PC-9 (cell line): ENCODE measurements at places on chromosomes 4 and X. TPM values are rescaled to one million over a fixed set of nuclear protein-coding genes. Genes with fewer than 3 reads are reported as not detected.

- DNase-seq = no peak
These were observed 37.1 kb downstream of the SNX25 start for GRCh38 chr4:185246453-185246852.

DNA sequence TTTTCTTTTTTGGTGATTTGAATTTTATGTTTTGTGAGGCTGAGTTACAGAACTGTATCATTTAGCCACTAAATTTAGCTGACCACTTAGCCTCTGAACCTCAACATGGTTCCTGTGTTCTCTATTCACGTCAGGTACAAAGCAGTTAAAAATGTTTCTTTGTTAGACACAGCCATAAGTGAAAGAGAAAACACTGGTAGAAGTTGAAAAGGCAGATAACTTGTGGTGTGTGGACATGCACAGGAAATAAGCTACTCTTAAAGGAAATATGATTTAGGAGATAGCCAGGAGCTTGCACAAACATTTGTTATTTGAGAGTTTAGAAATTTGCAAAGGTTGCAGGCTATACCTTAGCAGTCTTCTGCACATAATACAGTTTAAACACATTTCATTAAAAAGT, 171.0 kb upstream of the RPS6KA3 start:
- no peak for DNase-seq

GRCh38 chr4:57040510-57040909, 61.8 kb downstream of the POLR2B start:
- no peak for DNase-seq

DNA sequence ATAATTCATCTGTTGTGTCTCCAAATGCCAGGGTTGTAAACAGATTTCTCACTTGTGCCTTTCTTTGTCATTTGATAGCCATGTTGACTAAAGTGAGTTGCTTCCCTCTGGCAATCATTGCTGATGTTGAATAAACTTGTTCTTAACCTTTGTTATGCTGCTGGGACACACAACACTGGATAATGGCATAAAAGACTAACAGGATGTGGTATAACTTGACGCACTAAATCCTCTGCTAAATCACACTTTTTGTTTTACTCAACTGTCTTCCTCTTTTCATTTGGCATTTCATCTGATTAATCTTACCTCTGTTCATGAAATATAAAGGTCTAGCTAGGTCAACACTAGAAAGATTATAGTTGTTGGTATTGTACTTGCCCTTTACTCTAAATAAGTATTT, 17.6 kb upstream of the CXCL5 start:
- DNase-seq = no peak

DNA sequence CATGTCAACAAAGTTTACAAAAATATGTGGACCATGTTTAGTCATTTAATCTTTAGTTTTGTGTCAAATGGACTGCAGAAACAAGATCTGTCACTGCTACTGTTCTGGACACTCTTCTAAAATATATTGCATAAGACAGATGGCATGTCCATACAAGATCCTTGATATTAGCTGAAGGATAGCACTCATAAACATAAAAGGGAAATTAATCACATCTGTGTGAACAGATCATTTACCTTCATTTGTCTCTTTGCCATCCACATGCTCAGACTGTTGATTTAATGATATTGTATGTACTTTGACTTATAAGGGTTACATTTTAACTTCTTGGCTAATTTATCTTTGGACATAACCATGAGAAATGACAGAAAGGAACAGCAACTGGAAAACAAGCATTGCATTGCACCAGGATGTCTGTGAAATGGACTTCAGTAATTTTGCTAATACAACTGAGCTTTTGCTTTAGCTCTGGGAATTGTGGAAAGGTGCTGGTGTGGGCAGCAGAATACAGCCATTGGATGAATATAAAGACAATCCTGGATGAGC, at the start of gene UGT2B7:
Gene UGT2B7, plus strand, starts transcription at position 364 of the 546 bp plus-strand sequence. Its CDS starts 47 bp downstream, at position 411.
- no peak for DNase-seq

GABRQ gene
- not detected in 2 replicates for total RNA-seq

HPGD gene
- total RNA-seq = 0.96 and 1.7 TPM in 2 replicates

DNA sequence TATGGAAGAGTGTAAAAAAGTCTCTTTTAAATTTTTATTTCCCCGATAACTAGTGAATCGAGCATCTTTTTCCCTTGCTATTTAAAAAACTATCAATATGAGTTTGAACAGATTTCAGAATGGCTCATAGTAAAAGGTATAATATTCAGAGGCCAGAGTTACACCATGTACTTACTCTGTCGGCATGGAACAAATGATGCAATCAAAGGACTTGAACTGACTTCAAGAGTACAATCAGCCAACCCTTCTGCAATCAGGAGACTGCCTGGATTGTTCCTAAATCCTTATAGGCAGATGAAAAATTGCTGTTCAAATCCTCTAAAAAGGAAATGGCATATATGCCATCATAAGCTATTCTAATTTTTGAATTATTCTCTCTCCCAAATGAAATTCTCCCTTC, 273.3 kb downstream of the SH2D1A start:
- DNase-seq = no peak

PFKFB1 gene
- 0.63 and 0.74 TPM in 2 replicates for total RNA-seq
